ENCODE measurements at places on chromosomes 12 and 14.

- no peak for DNase-seq
These were observed 18.5 kb downstream of the FBRSL1 start for GRCh38 chr12:132508491-132508740.

GRCh38 chr14:64147126-64147790 is 146.9 kb downstream of the ESR2 start:
- DNase-seq: no peak

DNA sequence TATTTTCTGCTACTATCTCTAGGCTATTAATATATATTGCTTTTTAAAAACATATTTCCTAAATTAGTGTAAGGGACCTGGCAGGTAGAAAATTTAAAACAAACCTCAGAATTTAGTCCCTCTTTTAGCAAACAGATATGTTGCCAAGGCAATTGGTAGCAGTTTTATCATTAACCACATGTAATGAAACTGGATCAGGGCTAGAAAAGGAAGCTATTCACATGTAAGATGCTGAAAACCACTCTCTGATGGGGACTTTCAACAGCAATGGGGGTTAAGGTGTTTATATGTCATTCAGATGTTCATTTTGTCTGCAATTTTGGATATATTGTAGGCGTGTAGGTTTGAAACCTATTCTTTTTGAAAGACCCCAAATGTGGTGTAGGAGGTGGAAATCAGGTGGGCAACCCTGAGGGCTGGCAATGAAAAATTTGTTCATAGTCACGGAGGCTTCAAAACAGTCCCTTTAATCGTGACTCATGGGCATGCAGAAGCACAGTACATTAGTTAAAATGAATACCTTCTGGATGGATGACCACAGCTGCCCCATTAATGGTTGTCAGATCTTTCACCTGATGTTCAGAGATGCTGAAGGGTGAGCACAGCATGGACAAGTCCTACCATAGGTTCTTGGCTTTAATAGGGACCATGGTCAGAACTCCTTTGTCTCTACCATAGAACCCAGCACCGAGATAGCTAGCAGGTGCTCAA is 5.9 kb upstream of the PKP2 start:
- DNase-seq: no peak

DNA sequence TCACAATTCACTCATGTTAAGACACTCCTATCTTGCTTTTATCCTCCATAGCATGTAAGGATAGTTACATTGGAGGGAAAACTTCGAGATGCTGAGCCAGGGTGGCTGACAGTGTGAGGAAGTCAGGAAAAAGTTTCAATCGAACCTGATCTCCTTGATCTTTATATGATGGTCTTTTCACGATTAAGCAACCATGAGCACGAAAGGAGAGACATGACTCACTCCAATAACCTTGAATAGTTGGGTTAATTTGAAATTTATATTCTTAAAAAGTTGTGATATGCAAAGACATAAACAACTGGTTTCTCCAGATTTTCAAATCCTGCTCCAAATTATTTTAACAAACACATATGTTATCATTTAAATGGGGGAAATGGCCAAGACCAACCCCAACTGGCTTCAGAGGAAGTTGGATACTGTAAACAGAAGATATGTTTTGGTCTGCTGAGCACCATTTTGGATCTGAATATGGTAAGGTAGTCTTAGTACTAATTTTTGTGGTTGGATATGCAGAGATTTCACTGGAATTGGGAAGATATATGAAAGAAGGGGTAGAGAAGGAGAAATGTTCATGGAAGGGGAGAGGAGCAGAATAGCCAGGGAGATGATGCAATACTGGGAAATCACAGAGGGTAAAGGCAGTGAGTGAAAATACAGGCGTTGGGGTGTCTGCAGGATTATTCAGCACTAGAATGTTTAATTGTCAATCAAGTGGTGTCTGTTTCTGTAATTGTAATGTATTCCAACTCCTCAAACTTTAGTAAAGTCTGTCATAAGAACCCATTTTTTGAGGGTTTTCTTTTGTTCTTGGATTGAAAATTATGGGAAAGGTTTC is 185.2 kb upstream of the SLC38A2 start:
- DNase-seq: peak; percentile 34

DNA sequence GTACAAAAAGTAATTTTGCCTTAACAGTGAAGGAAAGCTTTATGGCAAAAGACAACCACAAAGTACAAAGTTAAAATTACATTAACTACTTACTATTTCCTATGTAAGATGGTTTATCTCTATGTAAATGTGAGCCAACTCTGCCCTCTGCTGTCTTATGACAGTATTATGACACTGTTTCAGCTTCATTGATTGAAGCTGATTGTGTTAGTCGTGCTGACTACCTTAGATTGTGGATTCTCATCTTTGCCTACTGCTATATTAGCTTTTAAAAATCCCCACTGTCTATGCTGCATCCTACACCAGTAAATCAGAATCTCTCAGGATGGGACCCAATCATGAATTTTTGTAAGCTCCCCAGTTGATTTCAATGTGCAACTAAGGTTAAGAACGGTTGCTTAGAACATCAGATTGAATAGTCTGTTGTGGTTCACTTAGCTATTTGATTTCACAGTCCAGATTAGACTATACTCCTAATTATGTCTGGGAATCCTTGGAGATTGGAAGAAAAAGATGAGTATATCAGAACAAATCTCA is 12.2 kb upstream of the SPTB start:
- DNase-seq: peak; percentile 72
